ENCODE measurements at places on chromosomes 5 and 9.

GRCh38 chr9:108801949-108802348 is 53.8 kb downstream of the ACTL7B start:
- DNase-seq, result no peak

DNA sequence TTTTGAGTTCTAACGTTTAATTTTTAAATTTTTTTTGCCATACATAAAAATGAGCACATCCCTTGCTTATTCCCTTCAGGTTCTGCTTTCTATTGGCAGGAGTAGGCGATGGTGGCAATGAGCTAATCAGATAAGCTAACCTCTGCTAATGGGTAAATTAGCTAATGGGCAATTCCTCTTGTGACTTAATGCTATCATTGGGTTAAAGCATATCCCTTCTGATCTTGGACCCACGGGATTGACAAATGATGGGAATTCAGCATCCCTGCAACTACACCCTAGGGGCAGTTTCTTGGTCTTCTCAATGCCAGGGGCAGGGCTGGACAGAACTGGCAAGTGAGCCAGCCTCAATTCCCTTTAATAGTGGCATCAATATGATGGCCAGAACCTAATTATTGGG is 70.2 kb upstream of the IL12B start:
- DNase-seq, result no peak

GRCh38 chr5:44242791-44243190 is 146.4 kb downstream of the FGF10 start:
- DNase-seq, result no peak

GRCh38 chr9:101664453-101664852 is 69.7 kb upstream of the PPP3R2 start:
- no peak for DNase-seq

GRCh38 chr5:54965806-54966205 is 19.6 kb downstream of the ESM1 start:
- DNase-seq, result no peak

- DNase-seq, result no peak
Observed at GRCh38 chr9:16103620-16104397, 551.0 kb downstream of the CCDC171 start.

DNA sequence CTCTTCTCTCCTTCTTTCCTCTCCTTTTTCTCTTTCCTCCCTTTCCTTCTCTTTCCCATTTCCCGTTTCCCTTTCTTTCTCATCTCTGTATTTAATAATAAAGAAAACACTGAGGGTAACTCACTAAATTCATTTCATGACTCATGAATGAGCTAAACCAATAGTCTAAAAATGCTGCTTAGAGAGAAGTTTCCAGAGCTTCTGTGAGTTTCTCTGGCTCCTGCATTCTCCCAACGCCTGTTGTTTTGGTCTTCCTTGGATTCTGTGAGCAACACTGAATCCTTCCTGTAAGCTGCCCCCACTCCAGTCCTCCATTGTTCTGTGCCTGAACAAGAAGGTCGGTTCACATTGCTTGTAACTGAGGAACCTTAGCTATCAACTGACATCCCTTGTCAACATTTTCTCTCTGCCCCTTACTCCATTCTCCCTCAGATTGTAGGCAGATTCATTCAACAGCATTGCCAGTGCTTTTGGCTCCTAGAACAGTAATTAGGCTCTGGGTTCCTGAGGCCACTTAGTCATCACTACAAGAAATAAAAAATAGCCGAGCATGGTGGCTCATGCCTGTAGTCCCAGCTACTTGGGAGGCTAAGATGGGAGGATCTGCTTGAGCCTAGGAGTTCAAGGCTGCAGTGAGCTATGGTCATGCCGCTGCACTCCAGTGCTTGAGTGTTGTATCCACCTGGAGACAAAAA is 237.7 kb upstream of the KLF4 start:
- DNase-seq, result no peak

GRCh38 chr5:118220556-118221195 is 767.7 kb downstream of the DTWD2 start:
- no peak for DNase-seq

GRCh38 chr5:5065472-5065871 is 74.7 kb upstream of the ADAMTS16 start:
- no peak for DNase-seq

- no peak for DNase-seq
Observed at GRCh38 chr5:1017056-1017455, 8.5 kb downstream of the NKD2 start.

DNA sequence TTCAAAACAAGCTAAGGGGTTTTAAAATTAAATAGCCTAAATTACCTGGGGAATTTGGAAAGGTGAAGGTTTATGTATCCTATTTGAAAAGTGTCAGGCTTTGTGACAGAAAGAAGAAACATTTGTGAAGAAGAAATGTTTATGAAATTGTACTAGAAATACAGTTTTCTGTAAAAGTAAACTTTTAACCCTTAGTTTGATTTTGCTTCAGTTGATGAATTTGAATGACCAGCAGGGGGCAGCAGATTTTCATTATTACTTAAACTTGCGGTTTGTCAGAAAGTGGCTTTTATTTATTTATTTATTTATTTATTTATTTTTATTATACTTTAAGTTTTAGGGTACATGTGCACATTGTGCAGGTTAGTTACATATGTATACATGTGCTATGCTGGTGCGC is 58.1 kb downstream of the NNT start:
- DNase-seq, result no peak

DNA sequence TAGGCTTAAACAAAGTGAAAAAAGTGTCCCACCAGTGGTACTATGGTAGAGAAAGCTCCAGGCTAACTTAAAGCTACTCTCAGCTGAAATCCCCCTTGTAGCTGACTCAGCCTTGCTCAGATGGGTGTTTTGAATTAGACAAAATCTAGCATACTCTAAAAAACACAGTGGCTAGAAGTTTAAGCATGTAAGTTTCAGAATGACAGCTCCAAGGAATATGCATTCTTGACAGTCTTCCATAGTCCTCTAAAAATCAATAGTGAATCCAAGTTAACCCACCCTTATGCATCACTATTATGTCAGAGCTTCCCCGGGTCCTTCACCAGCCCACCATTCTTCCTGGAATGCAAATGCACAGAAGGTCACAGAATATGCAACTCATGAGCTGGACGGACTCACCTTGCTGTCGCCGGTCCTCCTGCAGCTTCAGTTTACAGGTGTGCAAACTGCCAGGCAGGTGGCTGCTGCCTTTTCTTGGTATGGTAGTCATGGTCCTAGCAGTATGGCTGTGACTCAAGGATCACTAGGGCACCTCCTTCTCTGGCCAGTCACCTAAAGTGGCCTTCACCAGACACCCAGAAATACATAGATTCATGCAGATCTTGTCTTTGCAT is 668 bp downstream of the RANBP3L start:
- no peak for DNase-seq

DNA sequence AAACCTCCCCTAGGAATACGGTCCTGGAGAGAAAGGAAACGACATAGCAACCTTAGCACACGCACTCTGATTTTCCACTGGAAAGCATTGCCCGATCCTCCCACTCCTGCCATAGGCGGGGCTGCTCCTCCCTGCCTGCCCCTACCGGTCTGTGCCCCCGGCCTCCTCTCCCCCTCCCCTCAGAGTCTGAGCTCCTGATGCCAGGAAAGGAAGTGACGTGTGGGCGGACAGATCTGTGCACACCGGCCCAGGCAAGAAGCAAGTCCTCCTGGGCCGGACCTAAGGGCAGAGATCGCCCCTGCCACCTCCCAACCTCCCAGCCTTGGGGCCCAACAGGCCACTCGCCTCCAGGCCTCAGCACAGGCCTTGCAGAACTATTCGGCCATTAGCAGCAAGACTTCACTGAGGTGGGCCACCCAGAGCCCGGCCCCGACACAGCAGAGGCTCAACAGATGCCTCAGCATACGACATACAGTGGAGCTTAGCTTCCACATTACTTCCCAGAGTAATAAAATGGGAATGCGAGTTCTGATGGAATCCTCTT is 7.2 kb downstream of the NINJ1 start:
- DNase-seq, result no peak

- no peak for DNase-seq
Observed at GRCh38 chr5:140202610-140203009, 27.6 kb downstream of the CYSTM1 start.

DNA sequence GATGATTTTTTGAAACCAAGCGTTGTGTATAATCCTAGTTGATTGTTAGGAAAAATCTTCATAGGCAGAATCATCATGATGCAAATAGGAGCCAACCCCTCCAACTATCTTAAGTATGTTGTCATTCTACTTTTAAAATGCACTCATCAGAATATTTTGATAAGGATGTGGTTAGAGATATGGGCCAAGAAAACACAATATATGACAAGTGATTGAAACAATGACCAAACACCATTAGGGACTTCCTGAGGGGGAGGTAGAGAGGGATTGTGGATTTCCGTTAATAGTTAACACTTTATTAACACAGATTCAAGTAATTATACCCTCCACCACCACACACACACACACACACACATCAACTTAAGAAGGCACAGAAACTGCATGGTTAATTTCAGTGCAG is 143.3 kb downstream of the ARSB start:
- no peak for DNase-seq

DNA sequence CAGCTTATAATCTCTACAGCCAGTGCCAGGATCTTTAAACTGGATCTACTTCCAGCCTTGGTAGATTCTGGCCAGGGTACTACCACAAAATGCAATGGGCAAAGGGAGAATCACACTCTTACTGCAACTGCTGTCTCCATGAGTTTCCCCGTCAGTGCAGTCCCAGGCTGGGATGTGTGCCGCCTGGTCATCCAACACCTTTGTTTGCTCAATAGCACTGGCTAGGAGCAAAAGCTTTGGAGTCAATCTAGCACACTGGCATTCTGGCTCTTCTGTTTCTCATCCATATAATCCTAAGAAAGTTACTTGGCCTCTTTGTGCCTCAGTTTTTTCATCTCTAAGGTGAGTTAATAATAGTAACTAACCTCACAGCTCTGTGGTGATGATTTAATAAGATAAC is 96.9 kb downstream of the FBN2 start:
- no peak for DNase-seq

DNA sequence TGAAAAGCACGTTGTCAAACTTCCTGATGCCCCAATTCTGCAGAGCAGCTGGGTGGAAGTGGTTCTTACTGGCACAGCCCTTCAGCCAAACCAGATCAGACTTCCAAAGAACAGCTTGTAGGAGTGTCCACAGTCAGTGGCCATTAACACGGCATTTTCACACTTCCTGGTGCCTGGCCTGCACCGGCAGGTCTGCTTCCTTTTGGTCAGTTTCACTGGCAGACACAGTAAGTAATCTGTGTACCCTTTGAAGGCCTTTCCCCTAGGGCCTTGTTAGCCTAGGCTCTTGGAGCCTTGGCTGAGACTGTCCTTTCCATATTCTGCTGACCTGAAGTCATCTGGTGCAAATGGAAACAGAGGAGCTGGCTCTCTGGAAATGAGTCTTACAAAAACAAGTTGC is 297.5 kb upstream of the TNC start:
- DNase-seq, result no peak

DNA sequence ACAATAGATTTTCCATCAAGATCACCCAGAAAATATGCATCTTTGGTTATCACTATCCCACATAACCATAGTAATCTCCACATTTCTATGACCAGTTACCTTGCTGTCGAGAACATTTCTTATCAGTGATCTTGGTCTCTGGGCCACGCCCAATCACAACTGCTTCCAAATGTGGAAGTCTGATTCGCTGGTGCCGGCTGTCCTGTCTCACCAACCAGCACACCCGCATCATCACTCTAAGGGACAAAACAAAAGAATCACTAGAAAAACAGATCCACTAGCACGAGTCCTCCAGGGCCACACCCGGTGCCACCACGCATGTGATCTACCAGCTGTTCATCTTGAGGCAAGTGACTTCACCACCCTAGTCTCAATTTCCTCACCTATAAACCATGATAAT is 11.8 kb downstream of the APTX start:
- DNase-seq, result no peak

- no peak for DNase-seq
Observed at GRCh38 chr9:36548454-36548853, 24.2 kb upstream of the MELK start.

- DNase-seq, result no peak
Observed at GRCh38 chr5:33304601-33305000, 136.2 kb upstream of the TARS1 start.

DNA sequence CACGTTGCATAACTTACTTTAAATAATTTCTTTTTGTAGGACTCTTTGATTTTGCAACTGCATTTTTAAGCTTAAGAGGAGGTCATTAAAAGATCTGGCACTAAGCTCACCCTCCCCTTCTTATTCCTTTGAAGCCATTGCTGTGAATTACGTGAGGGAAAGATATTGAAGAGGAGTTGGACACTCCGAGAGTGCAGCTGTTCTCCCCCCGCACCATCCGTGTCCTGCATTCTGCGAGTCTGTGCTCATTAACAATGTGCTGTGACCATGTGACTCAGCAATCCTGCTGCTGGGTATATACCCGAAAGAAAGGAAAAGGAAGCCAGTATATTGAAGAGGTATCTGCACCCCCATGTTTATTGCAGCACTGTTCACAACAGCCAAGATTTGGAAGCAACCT is 40.0 kb downstream of the NXNL2 start:
- DNase-seq, result peak; percentile 32
